ENCODE measurements at places on chromosomes 5 and 9.

DNA sequence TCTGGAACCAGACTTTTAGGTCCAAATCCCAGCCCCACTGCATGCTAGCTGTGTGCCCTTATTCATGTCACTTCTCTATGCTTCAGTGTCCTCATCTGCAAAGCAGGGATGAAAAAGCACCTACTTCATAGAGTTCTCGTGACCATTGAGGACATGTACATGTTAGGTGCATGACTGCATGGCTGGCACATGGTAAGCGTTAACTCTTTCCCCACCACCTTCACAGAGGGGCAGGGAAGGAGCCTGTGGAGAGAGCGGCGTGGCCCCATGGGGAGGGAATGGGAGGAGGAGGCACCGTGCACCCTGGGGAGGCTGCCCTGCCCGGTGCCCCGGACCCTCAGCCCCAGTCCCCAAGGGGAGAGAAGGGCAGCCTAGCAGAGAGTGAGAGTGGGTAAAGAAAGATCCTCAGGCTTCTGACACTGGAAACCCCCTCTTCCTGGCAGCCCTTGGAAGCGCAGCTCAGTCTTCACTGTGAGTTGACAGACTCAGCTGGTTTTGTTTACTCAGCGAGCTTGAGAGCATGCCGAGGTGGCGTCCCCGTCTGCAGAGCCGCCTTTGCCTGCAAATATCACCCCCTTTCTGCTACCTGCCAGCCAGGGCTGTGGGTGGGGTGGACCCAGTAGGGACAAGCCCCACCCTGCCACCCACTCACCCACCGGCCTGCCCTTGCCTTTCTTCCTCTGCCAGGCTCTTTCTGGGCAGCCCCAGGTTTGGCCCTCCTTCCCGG, 10.6 kb upstream of the ANGPTL2 start:
- no peak for DNase-seq

GRCh38 chr5:127785098-127785927, 82.1 kb downstream of the CCDC192 start:
- no peak for DNase-seq

DNA sequence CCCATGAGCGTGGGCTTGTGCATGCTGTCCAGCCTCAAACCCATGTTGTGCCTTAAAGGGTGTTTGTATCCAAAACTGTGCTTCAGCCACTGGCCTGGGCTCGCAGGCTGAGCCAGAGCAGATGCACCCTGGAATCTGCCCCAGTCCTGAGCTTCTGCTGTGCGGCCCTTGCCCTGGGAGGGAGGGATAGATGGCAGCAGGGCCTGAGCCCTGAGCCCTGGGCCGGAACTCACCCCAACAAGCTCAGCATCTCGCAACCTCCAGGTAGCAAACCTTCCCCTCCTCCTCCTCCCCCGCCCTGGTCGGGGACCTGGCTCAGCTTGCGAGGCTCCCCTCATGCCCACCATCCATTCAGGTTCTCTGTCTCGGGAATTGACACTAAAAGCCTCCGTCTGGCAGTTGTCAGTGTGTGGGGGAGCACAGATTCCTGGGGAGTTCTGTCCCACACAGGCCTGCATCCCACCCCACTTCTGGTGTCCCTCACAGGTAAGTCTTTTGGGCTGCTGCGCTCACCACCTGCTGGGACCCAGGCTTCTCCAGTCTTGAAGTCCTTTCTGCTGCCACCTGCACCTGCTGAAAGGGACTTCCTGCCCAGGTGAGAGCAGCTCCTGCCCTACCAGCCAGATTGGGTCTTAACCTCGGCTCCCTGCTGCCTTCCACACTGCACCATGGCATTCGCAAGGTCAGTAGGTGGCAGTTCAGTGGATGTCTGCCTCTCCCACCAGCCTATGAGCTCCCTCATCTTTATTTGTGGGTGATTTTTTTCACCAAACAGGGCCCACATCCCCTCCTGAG, 55.2 kb upstream of the OLFM1 start:
- no peak for DNase-seq

- DNase-seq, result no peak
Measured at GRCh38 chr9:20989923-20990341, 41.5 kb downstream of the HACD4 start.

Data from HuH-7 (cell line).